ENCODE measurements at places on chromosomes 1 and 21.

- no peak for DNase-seq
These were observed 984.4 kb upstream of the NCAM2 start for GRCh38 chr21:20013851-20014250.

DNA sequence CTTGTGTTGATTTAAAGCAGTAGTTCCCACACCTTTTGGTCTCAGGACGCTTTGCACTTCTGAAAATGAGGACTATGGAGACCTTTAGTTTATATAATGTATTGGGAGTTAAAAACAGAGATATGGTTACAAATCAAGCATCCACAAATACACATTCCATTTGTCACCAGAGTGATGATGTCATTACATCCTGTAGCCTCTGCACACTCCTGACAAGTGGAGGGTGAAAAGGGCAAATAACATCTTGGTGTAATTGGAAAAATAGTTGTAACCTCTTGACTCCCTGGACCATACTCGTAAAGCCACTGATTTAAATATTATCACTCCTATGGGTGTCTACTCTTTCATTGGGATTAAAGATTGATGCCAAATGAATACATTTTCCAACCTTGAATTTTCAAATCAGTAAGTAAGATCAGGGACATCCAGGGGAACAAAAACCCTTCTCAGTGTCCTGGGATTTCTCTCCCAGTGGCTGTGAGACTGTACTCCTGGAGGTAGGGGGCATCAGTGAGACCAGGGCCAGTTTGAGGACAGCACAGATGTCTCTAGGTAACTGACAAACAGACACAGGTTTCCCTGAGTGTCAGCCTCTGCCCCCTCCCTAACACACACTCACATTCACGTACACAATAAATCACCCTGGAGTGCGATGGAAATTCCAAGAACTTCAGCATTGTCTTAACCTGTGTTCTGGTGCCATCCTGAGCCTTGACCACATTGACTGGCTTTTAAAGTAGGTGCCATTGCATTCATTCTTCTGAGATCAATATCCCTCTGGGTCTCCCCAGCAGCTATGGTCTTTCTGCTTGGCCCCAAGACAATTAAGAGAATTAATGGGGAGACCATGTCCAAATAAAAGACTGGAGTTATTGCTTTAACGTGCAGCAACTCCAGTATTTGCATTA lies 63.0 kb downstream of the NR5A2 start:
- no peak for DNase-seq

GRCh38 chr1:202161151-202162046 lies 997 bp upstream of the PTPN7 start:
- DNase-seq: no peak

- DNase-seq: no peak
These were observed 6.8 kb downstream of the RPE65 start for GRCh38 chr1:68442822-68443556.

DNA sequence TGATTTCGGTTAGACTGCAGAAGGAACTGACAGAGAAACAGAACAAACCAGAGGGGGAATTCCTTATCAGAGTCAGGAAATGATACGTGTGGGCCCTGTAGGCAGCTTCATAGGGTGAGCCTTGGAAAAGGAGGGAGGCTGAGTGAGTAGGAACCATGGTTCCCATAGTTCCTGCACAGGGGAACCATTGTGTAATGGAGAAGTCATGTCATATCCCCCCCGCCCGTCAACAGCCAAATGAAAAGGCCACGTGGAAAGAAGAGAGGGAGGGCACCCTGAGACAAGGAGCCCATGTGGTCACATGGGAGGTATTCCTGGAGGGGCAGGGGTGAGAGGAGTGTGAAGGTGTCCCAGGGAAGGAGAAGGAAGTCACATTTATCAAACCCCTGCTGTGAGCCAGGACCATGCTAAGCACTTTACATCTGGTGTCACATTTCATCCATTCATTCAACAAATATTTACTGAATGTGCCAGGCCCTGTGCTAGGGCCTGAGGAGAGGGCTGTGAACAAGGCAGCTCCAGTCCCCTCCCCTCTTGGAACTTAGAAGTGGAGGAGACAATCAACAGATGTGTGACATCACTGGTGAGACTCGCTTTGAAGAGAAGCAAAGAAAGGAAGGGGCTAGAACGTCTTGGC lies 15.7 kb upstream of the FGR start:
- DNase-seq: no peak

DNA sequence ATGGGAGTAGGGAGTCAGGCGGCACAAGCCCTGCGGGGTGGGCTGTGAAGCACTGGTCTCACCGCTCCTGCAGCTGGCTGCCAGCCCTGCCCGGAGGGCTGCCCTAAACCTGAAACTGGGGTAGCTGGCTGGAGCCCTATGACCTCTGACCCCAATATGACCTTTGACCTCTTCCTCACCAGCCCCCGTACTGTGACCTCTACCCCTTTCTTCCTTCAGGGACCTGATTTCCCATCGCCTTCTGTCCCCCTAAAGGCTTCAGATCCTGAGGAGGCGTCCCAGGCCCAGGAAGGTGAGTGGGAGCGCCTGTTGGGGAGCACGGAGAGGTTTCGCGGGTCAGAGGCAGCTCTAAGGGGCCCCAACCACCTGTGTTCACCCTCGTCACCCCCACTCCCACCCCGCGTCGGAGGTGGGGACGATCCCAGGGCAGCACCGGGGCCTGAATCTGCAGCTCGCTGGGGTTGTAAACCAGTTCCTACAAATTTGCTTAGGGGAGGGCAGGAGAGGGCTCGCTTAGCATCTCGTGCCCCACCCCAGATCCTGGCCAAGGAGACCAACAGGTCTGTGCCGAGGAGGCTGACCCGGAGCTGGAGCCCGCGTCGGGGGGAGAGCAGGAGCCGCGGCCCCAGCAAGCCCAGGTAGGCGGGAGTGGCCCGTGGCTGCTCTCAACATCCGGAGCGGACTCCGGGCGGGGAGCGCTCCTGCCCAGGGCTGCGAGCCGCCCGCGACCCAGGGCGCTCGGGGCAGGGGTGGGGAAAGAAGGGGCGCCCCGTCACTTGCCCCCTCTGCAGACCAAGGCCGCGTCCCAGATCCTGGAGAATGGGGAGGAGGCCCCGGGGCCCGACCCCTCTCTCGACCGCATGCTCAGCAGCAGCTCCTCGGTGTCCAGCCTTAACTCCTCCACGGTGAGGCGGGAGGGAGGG lies 7.3 kb downstream of the SYTL1 start:
- no peak for DNase-seq

- no peak for DNase-seq
These were observed 24.3 kb upstream of the IKBKE start for GRCh38 chr1:206445911-206446356.

DNA sequence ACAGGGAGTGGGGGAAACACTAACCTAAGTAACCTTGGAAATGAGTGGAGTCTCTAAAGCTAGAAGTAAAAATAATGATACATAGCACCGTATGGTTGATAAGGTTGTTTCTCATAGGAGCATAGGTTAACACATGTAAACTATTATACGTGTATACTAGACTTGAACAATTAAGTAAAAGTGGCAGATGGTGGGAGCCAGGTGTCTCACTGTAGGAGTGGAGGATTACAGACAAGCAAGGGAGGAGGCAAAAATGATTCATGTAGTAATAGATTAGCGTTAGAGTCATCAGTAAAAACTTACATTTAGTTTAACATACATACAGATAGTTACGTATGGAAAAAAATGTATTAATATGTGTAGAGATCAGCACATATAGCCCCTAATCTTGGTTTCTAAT lies 138.4 kb upstream of the DSCAM start:
- no peak for DNase-seq

- no peak for DNase-seq
These were observed 29.1 kb downstream of the SLC19A1 start for GRCh38 chr21:45513003-45513717.

DNA sequence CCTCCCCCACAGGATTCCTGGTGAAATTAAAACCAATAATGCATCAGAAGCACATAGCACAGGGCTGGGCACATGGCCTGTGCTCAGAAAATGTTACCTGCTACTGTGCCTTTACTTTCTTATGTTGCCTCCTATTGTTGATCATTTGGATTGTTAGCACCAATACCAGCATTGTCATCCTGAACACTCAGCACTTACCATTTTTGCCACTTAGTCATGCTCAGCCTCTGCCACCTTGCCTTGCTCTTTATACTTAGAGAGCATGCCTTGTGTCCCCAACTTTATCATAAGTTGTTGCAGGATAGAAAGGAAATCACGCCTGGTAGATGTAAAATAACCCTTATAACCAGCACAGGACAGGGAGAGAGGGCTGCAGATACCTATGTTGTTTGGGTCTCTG lies 361.0 kb upstream of the RUNX1 start:
- no peak for DNase-seq

- DNase-seq: no peak
These were observed 28.0 kb downstream of the ITSN1 start for GRCh38 chr21:33670076-33670978.

DNA sequence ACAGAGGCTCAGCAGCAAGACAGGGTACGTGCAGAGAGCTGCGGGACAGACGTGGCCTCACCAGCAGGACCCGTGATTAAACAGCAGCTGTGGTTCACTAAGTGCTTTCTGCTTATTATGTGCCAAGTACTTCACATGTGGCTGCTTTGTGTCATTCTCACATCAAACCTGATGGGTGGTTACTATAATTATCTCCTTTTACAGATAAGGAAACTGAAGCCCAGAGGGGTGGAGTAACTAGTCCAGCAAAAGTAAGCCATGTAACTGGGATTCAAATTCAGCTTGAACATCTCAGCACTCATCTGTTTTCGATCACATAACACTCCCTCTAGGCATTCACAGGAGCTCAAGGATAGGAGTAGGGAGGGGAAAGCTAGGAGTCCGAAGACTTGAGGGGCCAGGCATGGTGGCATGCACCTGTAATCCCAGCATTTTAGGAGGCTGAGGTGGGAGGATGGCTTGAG lies 50.8 kb upstream of the CLIC4 start:
- DNase-seq: no peak

DNA sequence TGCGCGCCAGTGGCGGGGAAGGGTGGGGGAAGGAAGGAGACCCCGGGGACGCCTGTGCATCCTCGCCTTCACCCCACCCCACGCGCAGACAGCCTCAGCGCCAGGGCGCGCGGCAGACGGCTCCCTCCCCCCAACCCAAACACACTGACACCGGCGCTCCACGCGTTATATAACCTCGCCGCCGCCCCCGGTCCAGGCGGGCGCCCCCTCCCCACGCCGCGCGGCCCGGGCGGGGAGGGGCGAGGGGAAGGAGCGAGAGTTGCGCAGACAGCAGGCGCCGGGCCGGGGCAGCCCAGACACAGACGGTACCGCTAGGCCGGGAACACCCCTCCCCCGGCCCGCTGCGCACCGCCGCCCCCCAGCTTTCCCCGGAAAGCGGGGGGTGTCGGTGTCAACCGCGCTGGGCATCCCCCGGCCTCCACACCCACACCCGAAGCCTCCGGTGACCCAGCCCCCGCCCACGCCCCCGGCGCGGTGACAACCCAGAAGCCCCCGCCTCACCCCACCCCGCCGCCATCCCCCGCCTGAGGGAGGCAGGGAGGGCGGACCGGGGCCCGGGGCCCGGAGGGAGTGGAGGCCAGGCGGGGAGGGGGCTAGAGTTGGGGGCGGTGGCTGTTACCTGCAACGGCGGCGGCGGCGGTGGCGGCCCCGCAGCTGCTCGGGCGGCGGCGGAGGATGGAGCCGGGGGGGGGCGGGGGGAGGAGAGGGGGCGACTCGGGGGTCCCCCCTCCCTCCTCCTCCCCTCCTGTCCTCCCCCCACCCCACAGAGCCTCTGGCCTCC lies 432 bp downstream of the AKT3 start:
- no peak for DNase-seq

- no peak for DNase-seq
These were observed 3.3 kb upstream of the NECTIN4 start for GRCh38 chr1:161092621-161093028.

DNA sequence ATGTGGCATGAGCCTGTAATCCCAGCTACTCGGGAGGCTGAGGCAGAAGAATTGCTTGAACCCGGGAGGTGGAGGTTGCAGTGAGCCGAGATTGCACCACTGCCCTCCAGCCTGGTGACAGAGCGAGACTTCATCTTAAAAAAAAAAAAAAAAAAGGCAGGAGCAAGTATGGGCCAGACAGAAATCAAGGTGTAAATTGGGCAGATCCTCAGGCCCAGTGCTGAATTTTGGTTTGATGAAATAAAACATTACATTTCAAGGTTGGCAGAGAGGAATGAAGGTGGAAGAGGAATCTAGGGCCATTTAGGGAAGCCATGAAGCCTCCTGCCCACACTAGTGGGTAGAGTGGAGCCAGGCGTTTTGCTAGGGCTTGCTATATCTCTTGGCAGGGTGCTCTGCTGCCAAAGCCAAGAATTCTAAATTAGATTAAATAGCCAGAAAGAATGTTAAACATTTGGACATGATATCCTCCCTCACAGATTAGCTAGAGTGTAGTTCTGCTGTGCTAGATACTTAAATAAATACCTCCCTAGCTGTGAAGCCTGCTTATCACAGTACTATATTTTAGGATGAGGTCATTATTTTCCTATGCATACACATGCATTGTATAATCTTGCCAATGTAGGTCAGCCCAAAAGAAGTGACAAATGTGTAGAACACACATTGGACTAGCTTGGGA lies 16.6 kb upstream of the LGALS8 start:
- no peak for DNase-seq

GRCh38 chr1:161884475-161884874 lies 118.4 kb downstream of the ATF6 start:
- DNase-seq: no peak

DNA sequence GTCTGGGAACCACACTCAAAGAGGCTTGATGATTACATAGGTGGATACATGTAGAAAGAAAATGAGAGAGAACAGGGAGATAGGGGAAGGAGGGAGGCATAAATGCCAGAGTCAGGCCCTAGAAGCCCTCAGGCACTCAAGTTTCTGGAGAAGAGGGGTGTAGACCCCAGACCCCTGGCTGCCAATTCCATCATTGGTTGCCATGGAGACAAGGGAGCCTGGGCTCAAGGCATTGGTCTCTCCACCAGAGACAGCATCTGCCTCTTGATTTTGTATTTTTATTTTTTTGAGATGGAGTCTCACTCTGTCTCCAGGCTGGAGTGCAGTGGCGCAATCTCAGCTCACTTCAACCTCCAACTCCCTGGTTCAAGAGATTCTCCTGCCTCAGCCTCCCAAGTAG lies 114.3 kb upstream of the GRIK3 start:
- DNase-seq: no peak

GRCh38 chr1:98104289-98104688 lies 183.5 kb upstream of the DPYD start:
- peak; percentile 61 for DNase-seq

Data from smooth muscle cell of the brain vasculature (primary cell).